Activated T-helper 1 cell treated with Interleukin-2 at 50 U/mL for 16 hours (primary cell): ENCODE measurements at places on chromosomes 5 and 9.

DNA sequence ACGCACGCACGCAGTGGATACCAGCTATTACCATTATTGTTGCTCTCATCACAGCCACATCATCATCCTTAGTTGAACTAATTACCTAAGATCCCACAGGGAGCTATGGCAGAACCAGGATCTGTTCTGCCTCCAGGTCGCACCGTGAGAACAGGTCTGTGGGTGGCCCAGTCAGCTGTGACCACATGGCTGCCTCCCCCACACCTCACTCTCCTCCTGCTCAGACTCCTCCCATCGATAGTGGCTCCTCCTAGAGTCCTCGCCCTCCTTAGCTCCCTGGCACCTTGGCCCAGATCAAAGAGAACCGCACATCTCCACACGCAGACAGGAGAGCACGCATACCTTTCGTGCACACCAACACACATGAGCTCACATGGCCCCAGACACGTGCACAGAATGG lies 32.4 kb upstream of the RPL26L1 start:
- no peak for DNase-seq

DNA sequence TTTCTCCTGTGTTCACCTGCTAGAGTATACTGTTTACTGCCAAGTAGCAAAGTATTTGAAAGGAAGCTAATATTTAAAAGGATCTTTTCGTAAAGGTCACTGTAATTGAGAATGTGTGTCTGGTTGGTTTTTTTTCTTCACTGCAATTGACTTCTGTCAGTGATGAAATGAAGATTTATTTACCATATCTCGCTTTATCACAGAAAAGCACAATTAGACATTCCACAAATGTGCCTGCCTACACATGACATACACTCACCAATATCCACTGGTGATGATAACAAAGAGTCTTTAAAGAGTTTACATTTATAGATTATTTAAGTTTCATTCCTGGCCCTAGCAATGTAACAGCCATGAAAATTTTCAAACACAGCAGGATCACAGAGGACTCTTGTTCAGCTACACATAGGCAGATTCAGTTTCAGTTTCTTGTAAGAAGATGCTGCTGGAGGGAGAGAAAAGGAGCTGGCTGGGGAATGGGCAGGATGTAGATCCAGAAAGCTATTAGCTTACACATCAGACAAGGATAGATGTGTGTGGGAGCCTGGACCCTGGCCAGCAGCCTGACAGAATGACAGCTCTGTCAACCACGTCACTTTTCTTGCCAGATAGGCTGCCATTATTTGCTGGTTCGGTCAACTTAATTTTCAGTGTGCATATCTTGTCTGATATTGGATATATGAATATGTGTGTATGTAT lies 104.0 kb downstream of the GDNF start:
- no peak for DNase-seq

DNA sequence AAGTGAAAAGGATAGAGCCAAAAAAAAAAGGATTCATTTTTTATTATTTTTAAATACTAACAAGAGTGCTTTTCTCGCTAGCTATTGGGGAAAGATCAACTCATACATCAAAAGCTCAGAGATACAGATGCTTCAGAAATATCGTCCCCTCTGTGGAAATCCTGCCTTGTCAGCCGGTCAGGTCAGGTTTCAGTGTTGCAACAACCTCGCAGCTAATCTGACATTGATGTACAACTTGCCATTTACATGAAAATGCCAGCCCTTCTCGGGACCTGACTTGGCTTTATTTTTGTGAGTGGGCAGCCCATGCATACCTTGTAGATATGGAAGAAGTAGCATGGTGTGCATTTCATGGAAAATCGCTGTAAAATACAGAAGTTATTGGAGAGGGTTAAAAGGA lies 358.8 kb upstream of the ADAMTS16 start:
- no peak for DNase-seq

- DNase-seq, result peak; percentile 37
These were observed 77.1 kb upstream of the IQGAP2 start for GRCh38 chr5:76325876-76326491.

DNA sequence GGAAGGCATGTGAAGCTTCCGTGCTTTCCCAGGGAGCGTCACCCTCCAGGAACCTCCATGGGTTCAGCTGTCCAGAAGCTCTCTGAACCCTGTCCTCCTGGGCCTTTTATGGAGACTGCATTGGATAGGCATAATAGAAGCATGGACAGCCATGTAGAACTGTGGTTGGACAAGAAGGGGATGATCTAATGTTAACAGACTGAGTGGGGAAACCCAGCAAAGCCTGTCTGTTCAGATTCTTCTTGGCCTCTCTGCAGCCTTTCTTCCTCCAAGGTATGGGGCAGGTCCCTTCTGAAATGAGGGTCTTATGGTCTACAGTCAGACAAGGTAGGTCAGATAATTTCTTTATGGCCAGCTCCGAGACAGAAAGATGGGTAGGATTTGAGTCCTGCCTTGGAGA lies 59.1 kb upstream of the CTNNA1 start:
- no peak for DNase-seq
